ENCODE measurements at places on chromosomes 3 and 15.

GRCh38 chr15:79065706-79066376 is 24.7 kb downstream of the RASGRF1 start:
- no peak for DNase-seq

DNA sequence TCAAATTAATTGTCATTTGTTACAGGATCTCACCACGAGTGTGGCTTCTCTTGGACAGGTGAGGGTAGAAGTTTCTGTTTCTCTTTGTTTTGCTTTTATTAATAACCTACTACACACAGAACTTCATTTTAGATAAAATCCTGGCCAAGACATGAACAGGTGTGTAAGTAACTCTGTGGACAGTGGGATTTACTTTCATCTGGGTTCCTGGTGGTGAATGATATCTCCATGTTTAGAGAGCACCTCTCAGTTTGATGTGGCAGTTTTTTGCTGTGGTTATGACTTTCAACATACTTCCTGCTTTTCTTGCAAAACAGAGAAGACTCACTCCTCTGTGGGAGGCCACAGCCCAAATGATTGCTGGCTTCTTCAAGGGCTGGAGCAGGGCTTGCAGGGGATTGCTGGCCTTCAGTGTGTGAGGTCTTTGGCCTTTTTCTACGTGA is 71.1 kb upstream of the XCR1 start:
- no peak for DNase-seq

DNA sequence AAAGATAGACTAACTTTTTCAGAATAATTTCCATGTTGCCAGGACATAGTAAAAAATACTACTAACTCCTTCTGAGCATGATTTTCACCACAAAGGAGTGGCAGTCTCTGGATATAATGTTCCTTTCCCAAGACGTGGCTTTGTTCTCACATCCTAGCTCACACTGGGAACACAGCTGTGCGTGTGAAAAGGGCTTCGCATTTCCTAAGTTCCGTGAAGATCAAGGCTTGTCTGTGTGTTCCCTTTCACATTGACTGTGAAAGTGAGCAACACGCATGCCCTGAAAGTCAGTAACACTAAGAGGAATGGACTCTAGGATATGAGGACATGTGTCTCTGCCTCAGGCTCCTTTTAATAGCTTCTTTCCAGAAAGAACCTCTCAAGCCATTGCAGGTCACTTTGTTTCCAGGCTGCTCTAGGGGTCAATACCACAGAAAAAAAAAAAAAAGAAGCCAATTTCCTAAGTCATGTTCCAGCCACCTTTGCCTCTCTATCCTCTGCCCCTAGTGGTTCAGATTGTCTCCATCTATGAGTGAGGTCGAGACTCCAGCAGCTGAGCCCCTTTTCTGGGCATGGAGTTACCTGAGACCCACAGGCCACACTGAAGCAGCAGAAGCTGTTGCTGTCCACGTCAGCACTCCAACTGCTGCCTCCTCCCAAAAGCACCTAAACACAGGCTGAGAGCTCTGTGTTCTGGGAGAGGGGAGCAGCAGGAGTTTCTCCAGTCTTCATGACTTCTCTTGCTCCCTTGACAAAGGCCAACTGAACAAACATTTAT is 355.9 kb downstream of the RSL24D1 start:
- no peak for DNase-seq

DNA sequence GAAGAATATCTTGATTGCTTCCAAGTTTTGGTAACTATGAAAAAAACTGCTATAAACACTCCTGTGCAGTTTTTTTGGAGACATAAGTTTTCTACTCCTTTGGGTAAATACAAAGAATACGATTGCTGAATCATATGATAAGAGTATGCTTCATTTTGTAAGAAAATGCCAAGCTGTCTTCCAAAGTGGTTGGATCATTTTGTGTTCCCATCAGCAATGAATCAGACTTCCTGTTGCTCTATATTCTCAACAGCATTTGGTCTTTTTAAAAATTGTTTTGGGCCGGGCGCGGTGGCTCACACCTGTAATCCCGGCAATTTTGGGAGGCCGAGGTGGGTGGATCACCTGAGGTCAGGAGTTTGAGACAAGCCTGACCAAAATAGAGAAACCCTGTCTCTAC is 14.5 kb downstream of the BTD start:
- no peak for DNase-seq

DNA sequence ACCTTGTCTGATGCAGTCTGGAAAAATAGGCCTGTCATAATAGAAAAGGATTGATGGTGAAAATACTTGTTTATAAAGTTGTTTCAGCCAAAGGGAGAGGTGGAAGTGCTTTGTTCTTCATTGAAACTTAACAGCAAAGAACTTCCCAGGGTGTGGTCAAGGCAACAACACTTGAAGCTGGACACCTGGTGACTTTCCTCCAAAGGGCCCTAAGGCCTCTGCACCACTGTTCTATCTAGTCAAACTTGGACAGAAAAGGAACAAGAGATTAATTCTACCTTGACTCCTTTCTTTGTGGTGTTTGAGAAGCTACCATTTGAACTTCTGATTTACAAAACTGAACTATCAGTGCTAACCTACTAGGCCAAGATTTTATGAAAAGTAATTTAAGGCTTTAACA is 102.0 kb downstream of the CMSS1 start:
- DNase-seq = no peak

DNA sequence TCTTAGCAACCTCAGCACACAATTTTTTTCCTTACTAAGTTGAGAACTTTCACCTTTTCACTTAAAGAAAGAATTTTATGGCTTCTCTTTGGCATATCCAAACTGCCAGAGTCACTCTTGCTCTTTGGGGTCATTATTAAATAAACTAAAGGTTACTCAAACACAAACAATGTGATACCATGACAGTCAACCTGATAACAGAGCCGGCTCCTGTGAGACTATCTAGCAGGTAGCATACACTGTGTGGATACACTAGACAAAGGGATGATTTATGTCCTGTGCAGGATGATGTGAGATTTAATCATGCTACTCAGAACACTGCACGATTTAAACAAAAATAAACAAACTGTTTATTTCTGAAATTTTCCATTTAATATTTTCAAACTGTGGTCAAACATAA is 35.6 kb downstream of the LRRFIP2 start:
- DNase-seq = no peak

DNA sequence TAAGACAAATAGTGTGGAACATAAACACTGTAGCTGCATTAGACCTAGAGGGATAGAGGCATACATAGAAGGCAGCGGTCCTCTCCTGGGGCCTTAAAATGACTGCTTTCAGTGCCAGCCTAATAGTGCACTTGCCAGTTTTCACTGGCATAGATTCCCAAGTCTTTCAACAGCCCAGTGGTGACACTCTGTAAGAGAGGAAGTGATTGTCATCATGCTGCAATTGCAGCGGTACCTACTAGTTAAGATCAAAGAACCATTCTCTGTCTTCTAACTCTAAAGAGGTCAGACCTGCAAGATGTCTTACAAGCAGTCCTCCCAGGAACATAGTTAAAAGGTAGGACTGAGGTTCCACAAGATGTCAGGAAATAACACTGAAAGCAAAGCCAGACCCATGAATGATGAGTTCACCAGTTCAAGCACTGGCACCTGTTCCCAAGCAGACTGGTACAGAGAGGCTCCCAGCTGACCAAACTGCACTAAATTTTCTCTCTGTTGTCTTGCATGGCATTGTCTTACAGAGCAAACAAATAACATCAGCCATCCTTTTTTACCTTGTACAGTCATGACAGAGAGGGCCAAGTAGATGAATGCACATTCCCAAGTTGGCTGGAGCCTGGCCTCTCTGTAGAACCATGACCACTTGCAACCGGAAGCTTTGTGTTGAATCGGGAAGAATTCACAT is 100.5 kb upstream of the SKOR1 start:
- no peak for DNase-seq

DNA sequence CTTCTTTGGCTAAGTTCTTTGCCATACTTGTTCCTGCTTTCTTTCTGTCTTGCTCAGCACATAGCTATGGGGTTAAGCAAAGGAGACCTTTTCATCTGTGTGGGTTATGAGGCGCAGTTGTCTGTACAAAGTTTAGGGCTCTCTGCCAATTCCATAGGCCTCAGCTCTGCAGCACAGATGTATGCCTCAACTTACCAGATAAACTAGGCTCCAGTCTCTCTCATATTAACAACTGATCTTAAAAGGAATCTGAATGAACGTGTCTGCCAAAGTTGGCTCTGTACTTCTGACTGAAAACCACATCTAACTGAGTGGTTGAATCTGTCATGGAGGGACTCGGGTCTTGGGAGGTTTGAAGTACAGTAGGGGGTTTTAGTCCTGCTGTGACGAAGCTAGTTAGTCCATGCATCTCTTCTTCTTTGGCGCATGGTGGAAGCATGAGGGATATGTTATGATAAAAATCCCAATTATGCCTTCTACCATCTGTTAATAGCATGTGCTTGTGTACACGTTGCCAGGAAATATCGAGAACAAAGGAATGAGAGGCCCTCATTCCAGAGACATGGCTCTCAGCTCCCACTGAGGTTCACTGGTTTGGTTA is 114.6 kb upstream of the TSC22D2 start:
- DNase-seq = no peak

DNA sequence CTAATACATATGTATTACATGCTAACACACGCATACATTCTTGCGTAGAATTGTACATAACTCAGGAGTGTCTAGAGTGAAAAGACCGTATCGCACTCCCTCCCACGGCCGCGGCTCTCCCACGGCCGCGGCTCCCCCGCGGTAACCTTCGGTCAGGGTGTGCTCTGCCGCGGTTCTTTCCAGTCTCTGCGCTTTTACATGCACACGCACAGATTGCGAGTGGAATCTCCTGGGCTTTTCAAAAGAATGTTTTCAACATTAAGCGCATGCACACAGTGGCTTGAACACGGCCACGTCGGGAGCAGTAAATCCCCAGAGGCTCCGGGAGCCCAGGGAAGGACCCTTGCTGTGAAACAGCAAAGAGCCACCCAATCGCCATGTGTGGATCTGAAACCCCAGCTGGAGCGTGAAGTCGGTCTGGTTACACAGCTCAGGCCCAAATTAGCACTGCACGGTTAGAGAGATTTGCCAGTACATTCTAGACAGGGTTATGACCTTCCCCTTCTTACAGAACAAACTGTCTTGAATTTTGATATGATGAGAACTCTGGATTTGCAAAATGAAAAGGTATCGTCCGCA is 805 bp upstream of the RGMA start:
- no peak for DNase-seq
